ENCODE measurements at places on chromosomes 4 and X.

DNA sequence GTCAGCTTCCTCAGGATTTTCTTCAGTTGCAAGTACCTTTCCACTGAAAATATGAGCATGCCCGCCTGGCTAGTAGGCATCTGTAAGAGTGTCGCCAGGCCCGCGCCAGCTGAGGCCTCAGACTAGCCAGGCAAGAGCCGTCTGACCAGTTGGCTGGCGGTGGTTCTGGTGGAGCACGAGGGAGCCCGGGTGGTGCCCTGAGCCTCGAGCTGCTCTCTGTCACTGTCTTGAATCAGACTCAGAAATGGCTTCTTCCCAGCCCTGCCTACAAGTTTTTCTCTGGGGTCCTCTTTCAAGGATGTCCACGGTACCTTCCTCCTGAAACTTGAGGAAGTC, 11.9 kb downstream of the GRPEL1 start:
- no peak for DNase-seq

- DNase-seq: no peak
These were observed 73.6 kb upstream of the ELOVL6 start for GRCh38 chr4:110271986-110272385.

DNA sequence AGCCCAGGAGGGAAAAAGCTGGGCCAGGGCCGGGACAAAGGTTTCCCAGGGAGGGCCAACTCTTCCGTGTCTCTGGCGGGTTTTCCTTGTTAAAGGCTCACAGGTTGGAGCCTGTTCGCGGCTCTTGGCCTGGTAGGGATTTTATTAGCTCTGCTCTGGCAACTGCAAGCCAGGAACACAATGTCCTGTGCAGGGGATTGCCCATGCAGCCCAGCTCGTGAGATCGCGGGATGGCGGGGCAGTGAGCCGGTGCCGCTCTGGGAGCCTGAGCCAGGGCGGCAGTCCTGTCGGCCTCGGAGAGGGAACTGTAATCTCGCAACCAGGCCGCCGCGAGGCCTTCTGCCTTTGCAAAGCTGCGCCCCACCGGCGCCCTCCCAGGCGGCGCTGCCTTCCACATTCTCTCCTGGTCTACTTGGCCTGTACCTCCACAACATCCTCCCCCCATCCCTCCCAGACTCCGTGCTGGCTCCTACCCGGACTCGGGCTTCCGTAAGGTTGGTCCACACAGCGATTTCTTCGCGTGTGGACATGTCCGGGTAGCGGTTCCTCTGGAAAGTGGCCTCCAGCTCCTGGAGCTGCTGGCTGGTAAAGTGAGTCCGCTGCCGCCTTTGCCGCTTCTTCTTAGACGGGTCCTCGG, 2.1 kb downstream of the PITX2 start:
- DNase-seq: peak; percentile 74

DNA sequence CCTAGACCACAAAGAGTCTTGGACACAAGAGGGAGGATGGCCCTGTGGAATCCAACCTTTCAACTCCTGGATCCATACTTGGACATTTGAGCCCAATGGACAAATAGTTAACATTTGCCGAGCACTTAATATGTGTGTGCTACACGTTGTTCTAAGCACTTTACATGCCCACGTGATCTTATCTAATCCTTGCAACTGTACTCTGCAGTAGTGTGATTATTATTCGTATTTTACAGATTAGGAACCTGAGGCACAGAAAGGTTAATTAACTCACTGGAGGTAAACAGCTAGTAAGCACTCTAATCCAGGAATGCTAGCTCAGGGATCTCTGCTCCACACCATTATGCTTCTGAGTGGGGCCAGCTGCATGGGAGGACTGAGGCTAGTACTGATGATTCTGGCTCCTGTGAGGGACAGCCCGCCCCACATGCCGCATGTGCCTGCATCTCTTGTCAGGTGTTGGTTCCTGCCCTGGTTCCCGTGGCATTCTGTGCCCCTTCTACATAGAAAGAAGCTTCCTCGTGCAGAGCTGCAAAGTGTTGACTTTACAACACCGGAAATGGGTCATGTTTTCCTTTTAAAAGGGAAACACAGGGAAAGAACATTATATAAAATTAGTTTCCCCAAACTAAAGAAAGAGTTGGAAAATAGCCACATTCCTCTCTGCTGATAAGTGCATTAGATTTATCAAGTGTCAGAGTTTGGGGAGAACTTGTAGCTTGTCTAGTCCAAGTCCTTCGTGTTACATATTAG, 34.8 kb downstream of the PLAC1 start:
- DNase-seq: no peak

GRCh38 chrX:106201502-106202178, 33.5 kb downstream of the PWWP3B start:
- no peak for DNase-seq

DNA sequence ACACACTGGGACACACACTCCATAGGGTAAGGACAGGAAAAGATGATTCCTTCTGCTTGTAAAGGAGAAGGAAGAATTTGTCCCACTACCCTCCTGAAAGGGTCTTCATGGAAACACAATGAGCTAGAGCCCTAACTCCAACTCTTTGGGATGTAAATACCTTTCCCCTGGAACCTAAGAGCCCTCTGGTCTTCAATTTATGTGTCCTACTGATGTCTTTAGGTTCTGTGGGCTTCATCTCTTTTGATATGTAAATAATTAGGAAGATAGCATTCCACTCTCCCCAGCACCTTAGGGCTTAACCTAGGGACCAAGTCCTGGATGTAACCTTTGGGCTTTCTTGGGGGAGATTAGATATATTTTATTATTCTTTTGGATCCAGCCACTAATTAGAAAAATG, 38.3 kb downstream of the PF4 start:
- DNase-seq: no peak

DNA sequence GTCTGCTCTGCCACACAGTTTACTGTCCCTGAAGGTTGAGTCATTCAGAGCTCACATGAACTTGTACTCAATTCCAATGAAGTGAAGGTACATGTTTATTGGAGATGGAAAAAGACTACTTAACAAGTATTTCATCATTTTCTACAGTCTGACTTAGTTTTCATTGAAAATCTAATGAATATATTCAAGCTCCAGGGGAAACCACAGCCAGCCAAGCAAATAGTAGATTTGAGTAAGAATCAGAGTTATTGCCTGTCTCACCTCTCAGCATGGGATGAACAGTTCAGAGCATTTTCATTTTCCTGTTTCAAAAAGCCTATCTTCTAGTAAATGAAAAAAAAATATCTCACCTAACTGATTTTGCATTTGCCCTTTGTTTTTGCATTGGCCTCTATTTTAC, 1249.4 kb upstream of the DIAPH2 start:
- DNase-seq: no peak

DNA sequence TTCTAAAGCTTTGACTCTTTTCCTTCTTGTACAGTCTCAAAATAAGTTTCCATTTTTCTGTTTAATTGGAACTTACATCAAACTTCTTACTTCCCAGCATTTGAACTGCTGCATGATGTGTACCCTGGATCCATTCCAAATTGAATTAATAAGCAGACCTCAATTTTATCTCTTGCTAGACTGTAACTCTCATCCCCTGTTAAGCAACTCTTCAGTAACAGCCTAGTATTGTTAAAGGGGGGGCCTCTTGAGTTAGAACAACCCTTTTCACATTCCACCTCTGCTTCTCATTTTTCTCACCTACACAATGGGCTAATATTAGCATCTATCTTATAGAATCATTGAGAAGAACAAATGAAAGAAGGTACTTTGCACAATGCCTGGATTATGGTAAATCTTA, 169.4 kb downstream of the IL1RAPL1 start:
- DNase-seq: peak; percentile 4

- no peak for DNase-seq
These were observed 74.7 kb downstream of the CEP44 start for GRCh38 chr4:174358410-174358809.

DNA sequence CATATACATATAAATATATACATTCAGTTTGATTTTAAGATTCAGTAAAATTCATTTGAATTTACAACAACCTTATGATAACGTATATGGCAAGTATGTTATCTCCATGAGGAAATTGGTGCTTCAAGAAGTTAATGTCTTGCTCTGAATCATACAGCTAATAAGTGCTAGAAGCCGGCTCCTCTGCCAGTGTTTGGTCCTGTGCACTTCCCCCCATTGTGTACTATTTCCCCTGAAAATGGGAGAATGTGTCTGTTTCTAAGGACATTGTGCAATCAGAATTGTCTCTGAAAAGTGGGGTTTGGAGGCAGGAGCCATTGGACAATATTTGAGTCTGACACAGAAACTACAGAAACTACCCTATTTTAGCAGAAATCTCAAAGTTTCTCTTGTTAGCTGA, 135.9 kb downstream of the CPE start:
- no peak for DNase-seq

- DNase-seq: no peak
These were observed 11.6 kb downstream of the AMELX start for GRCh38 chrX:11304829-11305228.

GRCh38 chr4:113809311-113809710, 47.8 kb upstream of the CAMK2D start:
- no peak for DNase-seq

DNA sequence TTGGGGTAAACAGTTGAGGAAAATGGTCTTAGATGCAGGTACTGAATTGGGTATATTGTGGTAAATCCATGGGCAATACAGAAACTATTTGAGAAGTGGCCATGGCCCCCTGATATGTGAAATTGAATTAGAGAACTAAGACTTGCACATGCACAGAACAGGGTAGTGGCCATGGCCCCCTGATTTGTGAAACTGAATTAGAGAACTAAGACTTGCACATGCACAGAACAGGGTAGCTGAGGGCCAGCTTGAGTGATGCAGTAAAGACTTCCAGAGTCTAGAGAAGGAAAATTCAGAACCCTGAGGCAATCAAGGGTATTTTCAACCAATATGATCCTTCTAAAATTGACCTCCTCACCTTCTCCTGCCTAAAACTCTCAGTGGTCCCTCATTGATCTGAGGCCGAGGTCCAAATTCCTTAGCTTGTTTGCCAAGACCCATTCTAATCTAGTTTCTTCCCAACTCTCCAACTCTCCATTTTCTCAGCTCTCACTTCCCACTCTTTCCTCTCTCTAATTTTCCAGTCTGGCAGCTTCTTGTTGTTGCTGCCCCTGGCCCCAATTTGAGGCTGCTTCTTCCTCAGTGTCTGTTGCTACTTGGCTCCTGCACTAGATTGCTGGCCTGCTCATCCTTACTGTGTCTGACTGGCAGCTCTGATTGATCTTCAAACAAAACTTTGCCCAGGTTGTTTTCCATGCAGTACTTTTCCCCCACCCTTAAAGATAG, 72.4 kb downstream of the FRAS1 start:
- no peak for DNase-seq

DNA sequence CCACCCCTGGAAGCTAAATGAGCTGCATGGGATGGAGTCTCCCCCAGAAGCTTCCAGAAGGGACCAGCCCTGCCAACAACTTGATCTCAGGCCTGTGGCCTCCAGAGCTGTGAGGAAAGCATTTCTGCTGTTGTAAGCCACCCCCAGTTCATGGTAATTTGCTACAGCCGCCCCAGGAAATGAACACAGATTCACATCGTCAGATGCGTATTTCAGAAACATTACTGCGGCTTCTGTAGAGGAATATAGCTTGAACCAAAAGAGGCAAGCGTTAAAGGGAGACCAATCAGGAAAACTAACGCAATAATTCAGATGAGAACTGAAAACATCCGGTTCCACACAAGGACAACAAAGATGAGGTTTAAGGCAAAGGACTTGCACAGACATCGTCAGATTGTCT, 128.4 kb upstream of the TBL1X start:
- DNase-seq: no peak

DNA sequence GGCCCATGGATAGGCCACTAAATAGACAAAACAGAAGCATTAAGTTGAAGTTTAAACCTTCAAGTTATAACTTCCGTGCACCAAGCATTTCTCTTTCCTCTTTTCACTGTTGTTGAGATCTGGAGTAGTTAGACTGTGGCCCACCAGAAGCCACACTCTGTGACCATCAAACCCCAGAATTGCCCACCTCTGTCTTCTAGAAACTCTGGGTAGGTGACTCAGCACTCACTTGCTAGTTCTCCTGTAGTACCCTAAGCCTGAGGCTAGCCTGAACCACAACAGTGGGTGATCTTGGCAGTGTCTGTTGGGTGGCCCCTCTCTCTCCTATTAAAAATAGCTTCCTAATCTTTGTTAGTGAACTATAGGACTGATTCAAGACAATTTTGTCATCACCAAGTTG, 24.6 kb upstream of the CD40LG start:
- no peak for DNase-seq

DNA sequence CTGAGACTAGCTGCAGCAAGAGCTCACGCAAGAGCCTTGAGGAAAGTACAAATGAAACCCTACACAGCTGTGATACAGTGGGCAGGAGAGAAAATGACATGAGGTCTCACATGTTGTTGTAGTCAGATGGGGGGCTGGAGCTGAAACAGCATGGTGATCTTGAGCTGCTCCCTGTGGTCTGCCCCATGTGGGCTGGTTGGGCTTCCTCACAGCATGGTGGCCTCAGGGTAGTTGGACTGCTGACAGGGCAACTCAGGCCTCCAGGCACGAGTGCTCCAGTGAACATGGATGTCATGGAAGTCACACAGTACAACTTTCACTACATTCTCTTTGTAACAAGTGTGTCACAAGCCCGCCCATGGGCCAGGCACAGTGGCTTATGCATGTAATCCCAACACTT, 3.4 kb upstream of the MAN2B2 start:
- no peak for DNase-seq

- peak; percentile 30 for DNase-seq
These were observed 301.7 kb downstream of the ADGRL3 start for GRCh38 chr4:61501812-61502211.

DNA sequence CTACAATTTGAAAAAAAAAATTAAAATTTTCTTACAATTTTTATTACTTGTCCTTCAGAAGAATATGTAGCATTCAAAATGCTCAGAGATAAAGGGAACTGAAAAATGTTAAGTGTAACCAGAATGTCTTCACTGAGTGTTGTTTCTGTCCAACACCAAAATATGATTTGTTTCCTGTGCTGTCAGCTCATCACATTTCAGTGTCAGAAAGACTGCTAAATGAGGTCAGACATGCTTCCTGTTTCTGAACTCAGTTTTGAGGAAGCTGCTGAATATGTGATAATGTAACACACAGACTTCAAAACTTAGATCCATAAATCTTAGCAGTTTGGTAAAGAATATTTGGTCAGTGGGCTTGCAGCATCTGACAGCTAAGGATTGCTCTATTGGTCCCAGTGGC, 1849.7 kb downstream of the PCDH7 start:
- no peak for DNase-seq

GRCh38 chr4:16992566-16993225, 94.3 kb upstream of the LDB2 start:
- no peak for DNase-seq

- no peak for DNase-seq
These were observed 173.9 kb upstream of the PGRMC2 start for GRCh38 chr4:128461291-128462102.

DNA sequence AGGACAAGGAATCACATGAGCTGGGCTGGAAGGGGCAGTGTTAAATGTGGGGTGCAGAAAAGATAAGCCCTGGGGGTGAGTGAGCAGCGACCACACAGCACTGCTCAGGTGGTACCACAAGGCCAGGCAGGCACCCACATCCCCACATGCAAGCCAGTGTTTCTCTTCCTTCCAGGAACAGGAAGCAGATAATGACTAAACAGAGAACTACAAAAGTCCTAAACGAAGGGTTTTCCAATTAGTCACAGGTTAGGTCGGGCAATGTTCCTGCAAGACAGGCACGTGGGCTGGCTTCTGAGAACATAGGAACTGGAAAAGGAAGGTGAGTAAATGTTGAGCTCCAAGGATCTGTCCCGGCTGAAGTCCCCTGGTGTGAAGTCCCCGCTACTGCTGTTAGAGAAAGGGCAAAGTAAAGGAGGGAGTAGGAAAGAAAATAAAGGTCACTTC, 19.5 kb downstream of the RELL1 start:
- peak; percentile 42 for DNase-seq

GRCh38 chr4:26732356-26732755, 128.3 kb upstream of the STIM2 start:
- DNase-seq: no peak

- no peak for DNase-seq
These were observed 35.1 kb upstream of the AP1AR start for GRCh38 chr4:112196461-112196860.

Data from NCI-H69 (cell line).